ENCODE measurements at places on chromosomes 6 and 20.

DNA sequence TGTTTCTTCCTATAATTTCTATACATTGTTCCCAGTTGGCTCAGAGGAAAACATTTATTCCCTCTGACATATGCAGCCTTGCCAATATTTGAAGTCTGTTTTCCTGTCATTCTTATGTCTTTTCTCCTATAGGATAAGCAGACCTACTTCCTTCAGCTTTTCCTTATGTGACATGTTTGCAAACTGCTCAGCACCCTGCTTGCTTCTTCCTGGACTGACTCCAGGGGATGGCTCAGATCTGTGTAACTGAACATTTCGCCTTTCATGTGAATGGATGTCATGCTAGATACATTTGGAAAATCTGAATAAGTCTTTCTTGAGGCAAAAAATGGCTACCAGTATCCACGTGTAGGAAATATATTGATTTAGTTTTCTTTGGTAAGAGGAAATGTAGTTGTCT is 113.2 kb downstream of the CARMIL1 start:
- no peak for DNase-seq

DNA sequence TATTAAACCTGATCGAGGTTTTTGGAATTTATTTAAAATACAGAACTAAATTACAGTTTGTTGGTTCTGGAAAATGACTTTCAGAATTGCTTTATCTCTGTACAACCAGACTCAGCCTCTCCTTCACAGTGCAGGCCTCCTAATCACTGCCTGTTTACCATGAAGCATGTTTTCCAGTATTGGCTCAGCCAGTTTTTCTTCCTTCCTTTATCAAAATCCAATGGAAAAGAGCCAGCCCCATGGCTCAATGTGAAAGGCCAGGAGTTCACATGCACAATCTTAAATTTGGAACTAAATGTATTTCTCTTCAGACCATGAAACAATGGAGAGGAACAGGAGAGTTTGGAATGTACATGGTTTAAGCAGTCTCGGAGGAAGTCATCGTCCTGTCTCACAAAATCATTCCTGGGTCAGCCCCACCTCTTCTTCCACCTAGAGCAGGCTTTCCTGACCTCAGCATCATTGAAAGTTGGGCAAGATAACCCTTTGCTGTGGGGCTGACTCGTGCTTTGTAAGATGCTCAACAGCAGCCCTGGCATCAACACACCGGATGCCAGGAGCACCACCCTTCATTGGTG is 680.9 kb upstream of the AGPAT4 start:
- no peak for DNase-seq

GRCh38 chr6:161141173-161141572 is 132.7 kb downstream of the AGPAT4 start:
- DNase-seq, result no peak

GRCh38 chr20:17595856-17596255 is 26.0 kb downstream of the DSTN start:
- no peak for DNase-seq

GRCh38 chr6:4930025-4930691 is 73.7 kb downstream of the RPP40 start:
- no peak for DNase-seq

DNA sequence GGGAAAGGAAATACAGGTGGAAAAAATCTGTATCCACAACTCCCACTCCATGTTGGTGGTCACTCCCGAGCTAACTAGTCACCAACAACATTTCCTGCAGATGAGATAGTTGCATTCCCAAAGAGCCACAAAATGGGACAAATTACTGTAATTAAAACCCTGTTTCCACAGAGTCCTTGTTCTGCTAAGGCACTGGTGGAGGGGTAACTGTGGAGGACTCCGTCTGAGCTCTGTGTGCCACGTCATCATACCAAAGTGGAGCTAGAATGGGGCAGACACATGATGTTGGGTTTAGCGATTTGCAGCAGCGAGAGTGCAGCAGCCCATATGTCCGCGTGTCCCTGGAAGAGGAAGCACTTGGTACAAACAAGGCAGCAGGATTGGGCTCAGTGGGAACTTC is 172.5 kb upstream of the KCNK16 start:
- DNase-seq, result no peak

- DNase-seq, result no peak
These were observed 30.8 kb downstream of the ISM1 start for GRCh38 chr20:13251904-13252297.

DNA sequence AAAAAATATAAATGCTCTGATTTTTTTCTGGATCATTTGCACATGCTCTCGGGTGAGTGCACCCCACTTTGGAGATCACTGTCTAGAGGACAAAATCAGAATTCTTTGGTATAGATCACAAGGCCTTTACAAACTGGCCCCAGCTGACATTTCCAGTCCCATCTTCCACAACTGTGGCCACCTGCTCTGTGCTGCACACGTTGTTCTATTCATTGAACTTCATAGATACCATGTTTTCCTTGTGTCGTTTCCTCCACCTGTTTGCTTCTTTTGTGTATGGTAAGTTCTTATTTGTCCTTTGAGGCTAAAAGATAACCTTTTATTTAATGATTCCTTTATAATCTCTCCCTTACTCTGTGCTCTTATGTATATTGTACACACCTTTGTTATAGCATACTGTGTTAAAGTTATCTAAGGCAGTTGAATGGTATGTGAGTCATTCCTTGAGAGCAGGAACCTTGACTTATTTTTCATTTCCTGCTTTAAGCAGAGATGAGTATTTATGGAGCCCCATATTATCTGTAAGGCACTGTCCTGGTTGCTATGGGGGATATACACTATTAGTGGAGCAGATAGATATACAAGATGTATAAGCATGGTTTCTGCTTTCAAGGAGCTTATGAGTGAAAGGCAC is 12.0 kb upstream of the SLC17A5 start:
- DNase-seq, result no peak

All from activated naive CD4-positive, alpha-beta T cell treated with Interleukin-2 at 50 U/mL for 16 hours (primary cell).